T-helper 9 cell (primary cell): ENCODE measurements at places on chromosomes 7 and 10.

DNA sequence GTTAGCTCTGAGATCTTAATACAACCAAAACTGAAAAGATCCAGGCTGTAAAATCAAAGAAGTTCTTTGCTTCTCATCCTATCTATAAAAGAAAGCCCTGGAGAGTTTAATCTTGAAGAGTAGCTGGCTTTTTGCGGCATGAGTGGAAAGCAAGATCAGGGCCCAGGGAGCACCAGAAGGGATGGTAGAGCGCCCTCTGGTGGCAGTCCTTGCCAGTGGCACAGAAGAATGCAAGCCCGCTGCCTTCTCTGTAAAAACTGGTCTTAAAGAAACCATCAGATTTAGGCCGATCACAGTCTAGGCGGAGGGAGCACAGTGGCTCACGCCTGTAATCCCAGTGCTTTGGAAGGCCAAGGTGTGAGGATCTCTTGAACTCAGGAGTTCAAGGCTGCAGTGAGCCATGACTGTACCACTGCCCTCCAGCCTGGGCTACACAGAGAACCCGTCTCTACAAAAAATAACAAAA lies 35.6 kb downstream of the CPN1 start:
- DNase-seq: peak; percentile 87

DNA sequence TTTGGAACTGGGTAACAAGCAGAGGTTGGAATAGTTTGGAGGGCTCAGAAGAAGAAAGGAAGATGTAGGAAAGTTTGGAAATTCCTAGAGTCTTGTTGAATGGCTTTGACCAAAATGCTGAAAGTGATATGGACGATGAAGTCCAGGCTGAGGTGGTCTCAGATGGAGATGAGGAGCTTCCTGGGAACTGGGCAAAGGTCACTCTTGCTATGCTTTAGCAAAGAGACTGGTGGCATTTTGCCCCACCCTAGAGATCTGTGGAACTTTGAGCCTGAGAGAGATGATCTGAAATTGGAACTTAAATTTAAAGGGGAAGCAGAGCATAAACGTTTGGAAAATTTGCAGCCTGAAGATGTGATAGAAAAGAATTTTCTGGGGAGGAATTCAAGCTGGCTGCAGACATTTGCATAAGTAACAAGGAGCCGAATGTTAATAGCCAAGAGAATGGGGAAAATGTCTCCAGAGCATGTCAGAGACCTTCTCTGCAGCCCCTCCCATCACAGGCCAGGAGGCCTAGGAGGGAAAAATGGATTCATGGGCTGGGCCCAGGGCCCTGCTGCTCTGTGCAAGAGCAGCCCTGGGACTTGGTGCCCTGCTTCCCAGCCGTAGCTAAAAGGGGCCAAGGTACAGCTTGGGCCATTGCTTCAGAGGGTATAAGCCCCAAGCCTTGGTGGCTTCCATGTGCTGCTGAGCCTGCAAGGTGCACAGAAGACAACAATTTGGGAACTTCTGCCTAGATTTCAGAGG lies 3.6 kb downstream of the PDSS1 start:
- no peak for DNase-seq

DNA sequence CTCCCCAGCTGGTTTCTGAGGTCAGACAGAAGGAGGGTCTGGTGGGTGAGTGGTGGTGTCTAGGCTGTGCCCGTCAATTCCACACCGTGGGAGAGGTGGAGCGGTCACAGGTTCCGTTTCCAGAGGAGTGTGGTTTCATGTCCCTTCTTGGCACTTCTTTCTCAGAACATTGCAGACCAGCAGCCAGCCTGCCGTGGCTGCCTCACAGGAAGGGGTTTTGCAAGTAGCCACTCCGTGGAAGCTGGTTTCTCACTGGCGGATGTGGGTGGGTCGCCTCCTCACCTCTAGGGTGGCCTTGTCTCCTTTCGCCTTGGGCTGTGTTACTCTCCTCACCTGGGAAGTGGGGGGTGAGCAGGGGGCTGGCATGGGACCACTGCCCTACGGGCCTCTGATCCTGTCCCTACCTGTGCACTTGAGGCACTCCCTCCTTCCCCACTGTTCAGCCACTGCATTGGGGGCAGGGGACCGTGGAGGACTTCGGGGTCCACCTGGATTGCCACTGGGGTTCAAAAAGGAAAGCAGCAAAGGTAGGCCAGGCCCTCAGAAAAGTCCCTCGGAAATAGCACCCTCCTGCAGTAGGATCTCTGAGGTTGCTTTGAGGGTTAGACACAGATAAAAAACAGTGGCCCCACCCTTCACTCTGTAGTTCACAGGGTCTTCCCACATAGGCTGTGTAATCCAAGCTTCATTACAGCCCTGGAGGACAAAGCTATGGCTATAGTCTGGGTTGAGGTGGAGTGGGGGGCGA lies 33.9 kb downstream of the TSPAN14 start:
- DNase-seq: peak; percentile 52

DNA sequence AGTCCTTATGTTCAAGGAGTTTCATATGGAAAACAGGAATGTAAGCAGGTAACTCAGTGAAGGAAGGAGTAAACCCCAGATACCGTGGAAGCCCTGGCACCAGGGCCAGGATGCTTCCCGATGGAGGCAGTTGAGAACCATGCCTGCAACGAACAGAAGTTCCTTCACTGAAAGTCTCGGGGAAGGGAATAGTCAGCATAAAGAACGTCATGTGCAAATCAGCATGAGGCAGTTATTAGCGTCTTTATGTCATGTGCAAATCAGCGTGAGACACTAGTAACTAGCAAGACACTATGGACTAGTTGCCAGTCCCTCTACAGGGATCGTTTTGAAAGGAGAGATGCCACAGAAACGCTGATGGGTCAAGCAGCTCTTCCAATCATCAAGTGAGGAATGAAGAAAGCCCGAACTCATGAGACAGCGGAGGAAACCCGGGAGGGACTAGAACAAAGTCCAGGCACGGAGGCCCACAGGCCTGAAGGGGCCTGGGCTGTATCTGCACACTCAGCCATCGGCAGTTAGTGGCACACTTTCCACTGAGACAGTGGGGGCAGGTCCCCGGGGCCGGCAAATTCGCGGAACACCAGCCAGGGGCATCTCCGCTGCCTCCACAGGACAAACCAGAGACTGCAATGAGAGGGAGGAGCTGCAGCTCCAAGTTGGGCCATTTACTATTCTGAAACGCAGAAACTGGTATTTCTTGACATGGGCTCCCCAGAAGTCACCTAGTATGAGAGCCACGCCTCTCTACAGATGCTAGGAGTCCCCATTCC lies 109.6 kb downstream of the SFMBT2 start:
- no peak for DNase-seq

GRCh38 chr7:156497776-156498509 lies 142.6 kb upstream of the RNF32 start:
- DNase-seq: no peak

- no peak for DNase-seq
Observed at GRCh38 chr7:27119412-27119911, 11.1 kb downstream of the HOXA4 start.

GRCh38 chr7:94650147-94651051 lies 5.5 kb downstream of the SGCE start:
- DNase-seq: no peak

DNA sequence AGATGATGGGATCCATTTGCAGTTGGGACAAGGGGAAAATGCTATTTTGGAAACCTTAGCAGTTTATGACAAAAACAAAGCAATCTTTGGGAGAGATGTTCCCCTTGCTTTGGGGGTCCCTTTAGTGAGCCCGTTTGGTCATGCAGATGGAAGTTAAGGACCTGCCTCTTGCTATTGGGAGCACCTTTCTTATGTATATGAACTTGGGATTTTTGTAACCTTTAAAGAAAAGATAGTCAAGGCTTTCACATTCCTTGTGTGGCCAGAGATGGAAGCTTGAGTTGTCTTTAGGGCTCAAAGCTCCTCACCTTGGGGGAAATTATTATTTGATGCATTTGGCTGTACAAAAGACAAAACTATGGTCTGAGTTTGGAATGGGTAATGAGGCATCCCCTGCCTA lies 179.0 kb upstream of the PLPP4 start:
- DNase-seq: no peak

DNA sequence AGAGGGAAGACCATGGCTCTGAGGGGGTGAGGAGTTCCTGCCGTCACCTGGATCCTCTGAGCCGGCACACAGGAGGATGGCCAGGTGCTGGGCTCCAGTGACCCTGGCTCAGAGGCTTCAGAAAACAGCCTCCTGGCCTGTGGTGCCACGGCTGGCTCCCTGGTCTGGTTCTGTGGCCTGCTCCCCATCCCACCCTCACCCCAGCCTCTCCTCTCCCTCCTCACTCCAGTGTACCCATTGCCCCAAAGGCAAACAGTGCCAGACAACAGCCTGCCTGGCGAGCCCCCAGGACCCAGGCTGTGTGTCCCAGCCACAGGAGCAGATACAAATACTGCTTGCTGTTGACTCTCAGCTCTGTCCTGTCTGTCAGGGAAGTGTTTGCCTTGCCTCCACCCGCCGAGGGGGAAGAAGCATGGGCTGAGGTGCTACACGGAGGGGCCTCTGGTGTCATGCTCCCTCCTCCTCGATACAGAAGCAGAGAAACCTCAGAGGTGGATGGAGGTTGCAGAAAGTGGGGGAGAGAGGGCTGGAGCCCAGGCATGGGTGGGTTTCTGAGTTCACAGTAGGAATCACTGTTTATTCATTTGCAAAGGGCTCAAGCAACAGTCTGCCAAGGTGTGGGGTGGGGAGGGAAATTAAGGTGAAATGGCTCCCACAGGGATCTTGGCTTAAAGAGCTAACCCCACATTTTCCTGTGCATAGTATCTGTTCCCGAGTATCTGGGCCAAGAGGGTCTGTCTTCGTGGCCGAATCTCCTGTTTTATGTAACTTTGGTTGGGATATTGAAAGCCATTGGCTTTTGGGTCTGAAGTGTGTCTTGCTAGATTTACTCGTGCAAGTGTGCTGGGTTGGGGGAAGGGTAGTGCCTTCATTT lies 5.5 kb downstream of the ADRA2A start:
- no peak for DNase-seq

GRCh38 chr7:44157116-44158080 lies 16.3 kb upstream of the MYL7 start:
- no peak for DNase-seq

DNA sequence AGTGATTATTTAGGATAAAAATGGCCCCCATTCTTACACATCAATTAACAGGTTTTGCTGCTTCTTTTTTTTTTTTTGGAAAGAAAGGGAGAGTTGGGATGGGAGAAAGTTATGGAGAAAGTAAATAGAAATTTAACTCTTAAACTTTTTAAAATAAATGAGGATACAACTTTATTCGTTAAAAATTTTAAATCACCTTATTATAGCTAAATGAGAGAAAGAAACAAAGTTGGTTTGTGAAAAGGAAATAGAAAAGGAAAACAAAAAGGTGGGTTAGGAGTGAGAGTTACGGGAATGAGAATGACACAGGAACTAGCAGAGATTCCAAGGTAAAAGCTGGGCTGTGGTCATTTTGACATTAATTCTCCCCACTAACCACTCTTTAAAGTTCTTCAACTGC lies 34.9 kb downstream of the LMOD2 start:
- no peak for DNase-seq

DNA sequence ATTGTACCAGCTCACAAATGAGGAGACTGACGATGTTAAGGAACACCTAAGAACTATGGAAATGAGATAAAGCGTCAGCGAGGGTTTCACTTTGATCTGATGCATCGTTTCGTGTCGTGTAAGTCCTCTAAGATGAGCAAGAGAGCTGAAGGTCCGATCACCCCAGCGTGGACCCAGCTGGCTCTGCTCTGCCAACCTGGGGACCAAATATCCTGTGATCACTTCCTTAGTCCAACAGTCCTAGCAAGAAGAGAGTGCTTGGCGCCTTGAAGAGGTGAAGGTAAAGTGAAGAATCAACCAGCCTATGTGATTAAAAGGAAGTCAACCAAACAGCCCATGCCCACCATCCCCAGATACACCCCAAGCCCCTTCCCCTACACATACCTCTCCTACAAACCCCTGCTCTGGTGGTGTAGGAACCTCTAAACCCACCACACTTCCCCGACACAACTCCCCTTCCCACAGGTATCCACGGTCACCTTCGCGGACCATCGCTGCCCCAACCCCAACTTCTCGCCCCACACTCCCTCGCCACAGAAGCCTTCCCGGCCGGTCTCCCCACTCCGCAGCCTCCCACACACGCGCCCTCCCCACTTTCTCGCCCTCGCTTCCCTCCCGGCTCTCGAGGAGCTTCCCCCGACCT lies 722 bp downstream of the UPF2 start:
- DNase-seq: no peak

DNA sequence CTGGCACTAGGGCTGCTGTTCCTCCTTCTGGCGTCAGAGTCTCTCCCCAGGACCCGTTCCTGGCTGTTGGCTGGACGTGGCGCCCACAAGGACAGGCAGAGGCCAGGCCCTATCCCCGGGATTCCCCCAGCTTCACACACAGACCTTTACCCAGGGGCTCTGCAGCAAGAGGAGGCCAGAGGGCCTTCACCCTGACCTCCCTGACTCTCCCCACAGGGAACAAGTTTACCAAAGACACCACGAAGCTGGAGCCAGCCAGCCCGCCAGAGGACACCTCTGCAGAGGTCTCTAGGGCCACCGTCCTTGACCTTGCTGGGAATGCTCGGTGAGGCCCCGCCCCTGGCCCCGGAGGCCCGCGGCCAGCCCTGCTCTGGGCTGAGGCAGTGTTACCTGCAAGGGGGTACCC lies 82.2 kb downstream of the GTF2IRD1 start:
- DNase-seq: no peak
